ENCODE measurements at places on chromosomes 6 and 20.
A peak's percentile ranks its signal among the peaks of the same experiment; 100 is the strongest.

- no peak for DNase-seq
Measured at GRCh38 chr6:32183030-32183429, 1.0 kb downstream of the AGER start.

- no peak for DNase-seq
Measured at GRCh38 chr20:25629816-25630499, 6.1 kb upstream of the NANP start.

DNA sequence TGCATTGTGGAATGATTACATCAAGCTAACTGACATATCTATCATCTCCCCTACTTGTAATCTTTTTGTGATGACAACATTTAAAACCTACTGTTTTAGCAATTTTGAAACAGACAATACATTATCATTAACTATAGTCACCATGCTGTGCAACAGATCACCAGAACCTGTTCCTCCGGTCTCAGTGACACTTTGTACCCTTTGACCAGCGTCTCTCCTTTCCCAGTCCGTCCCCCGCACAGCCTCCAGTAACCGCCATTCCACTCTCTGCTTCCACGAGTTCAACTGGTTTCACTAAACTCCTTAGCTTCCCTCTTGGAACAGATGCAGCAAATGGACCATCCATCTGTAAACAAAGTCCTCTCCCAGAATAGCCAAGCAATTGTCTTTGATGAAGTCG, 21.8 kb downstream of the LRP11 start:
- DNase-seq: no peak

GRCh38 chr6:56346958-56347357, 99.6 kb upstream of the COL21A1 start:
- no peak for DNase-seq

DNA sequence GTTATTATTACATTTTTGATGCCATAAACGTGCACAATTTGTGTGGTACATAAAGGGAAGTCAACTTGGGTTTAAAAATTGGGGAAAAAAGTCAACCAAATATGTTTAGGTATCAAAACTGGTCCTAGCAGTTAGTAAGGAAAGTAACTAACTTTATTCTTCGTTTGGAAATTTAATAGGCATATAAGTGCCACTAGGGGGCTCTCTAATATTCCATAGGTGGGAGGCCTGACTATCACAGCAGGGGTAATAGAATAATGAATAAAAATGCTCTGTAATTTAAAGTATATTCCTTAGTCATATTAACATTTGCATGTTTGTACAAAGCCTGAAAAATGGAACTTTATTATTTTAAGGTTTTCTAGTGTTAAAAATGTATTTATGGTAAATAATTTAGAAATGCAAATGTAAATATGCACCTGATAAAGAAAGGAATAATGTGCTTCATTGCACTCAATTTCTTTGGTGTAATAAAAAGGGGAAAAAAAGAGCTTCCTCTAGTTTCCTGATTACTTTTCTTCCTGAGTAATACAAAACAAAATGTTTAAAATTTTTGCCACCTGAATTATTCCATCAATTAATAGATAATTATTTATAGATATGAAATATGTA, 125.7 kb upstream of the HDAC2 start:
- no peak for DNase-seq

- DNase-seq: no peak
Measured at GRCh38 chr6:16243055-16243454, 4.7 kb downstream of the GMPR start.

GRCh38 chr20:50108556-50109235, 4.3 kb downstream of the UBE2V1 start:
- DNase-seq: no peak

DNA sequence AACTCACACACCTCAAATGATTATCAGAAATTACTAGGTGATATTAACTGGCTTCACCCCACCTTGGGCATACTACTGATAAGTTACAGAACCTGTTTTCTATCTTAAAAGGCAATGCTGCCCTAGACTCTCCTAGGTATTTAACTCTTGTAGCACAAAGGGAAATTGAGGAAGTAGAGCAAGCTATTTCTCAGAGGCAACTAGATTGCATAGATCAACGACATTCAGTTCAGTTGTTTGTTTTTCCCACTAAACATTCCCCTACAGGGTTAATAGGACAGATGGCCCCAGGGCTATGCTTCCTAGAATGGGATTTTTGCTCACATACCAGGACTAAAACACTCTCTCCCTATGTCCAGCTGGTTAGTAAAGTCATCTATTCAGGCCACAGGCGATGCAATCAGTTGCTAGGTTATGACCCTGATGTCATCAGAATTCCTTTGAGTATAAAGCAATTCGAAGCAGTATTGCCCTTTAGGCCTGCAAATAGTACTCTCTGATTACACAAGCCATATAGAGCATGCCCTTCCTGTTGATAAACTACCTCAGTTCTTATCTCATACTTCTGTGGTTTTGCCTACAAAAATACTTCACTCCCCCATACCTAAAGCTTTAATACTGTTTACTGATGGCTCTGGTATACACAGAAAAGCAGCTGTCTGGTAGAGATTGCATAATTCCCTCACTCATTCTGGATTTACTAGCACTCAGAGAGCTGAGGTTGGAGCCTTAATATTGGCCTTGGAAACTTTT, 67.4 kb upstream of the ASCC3 start:
- DNase-seq: no peak

GRCh38 chr6:169194737-169195136, 58.9 kb downstream of the THBS2 start:
- DNase-seq: no peak

DNA sequence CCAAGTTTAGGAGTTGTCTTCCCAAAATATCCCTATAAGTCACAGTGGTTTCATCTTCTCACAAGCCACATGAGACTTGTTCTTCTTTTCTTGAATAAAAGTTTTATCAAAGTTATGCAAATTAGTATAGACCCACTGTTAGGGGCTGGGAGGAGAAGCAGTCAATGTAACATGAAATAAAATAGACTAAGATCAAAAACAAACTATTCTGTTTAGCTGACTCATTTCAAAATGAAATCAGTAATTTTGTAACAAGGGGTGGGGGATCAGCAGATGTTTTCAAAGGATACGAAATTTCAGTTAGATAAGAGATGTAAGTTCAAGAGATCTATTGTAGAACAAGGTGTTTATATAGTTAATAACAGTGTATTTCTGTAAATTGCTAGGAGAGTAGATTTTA, 339.6 kb upstream of the PRDM1 start:
- no peak for DNase-seq

GRCh38 chr20:34985461-34986310, 30.0 kb downstream of the MYH7B start:
- DNase-seq: no peak

DNA sequence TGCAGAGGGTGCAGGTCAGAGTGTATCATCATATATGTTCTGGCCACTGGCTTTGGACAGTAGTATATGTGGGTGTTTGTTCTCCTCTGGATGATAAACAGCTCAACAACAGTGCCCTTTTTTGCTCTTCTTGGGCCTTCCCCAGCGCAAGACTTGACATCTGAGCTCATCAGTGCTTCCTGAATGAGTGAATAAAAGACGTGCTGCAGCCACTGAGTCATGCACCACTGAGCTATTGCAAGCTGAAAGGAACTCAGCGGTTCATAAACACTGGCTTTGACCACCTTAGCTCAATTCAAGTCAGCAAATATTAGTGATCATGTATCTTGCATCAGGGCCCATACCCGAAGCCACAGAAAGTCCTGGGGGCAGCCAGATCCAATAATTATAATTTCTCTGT, 105.3 kb upstream of the KCNG1 start:
- DNase-seq: no peak

DNA sequence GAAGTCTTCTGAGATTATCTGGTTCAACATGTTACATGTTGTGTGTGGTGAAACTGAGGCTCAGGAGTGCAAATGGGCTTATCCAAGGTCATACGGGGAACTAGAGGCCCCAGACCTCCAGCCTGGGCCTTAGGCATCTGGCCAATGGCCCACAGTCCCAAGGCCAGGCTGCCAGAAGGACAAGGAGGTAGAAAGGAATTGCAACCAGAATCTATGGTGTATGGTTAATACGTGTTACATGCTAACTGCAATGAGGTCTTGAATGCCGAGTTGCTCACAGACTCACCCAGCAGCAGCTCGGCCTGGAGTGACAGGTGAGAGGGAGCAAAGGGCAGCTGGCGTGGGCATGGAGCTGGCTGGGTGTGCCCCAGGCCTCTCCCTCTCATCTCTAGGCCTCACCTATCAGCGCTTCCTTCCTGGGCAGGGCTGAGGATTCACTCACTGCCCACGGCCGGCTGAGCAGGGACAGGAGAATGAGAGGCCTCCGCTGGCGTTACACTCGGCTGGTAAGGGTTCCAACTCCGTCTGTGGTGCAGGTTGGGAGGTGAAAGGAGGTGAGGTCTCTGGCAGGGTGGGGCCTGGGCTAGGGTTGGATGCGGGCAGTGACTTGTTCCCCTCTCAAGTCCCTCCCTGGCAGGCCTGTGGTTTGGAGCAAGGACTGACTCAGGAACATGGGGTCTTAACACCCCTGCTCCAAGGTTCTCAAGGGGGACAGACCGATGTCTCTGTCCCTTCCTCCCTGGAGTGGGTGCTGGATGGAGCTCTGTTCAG, at the start of gene TLDC2:
Gene TLDC2, plus strand, starts transcription at position 437 of the 771 bp plus-strand sequence. Its CDS starts 37 bp downstream, at position 474.
- no peak for DNase-seq

GRCh38 chr6:119738425-119738824, 388.9 kb upstream of the MAN1A1 start:
- DNase-seq: no peak

- no peak for DNase-seq
Measured at GRCh38 chr20:8963330-8963729, 105.6 kb upstream of the PLCB4 start.

DNA sequence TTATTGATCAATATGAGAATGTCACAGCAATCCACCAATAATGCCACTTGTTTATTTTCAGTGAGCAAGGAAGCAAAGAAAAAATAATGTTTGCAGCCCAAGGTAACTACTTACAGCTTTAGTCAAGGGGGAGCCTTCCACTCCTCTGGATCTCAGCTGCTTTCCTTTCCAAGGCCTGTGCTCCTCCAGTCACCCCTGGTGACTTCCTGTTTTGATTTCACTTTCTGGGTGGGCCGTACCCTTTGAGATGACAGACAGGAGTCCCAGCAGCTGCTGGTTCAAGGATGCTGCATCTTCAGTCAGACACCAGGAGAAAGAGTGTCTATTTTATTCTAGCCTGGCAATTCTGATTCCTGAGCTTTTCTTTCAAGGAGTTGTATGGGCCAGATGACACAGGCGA, 5.6 kb upstream of the VNN2 start:
- peak; percentile 1 for DNase-seq

GRCh38 chr20:47466213-47466612, 35.5 kb upstream of the NCOA3 start:
- no peak for DNase-seq

DNA sequence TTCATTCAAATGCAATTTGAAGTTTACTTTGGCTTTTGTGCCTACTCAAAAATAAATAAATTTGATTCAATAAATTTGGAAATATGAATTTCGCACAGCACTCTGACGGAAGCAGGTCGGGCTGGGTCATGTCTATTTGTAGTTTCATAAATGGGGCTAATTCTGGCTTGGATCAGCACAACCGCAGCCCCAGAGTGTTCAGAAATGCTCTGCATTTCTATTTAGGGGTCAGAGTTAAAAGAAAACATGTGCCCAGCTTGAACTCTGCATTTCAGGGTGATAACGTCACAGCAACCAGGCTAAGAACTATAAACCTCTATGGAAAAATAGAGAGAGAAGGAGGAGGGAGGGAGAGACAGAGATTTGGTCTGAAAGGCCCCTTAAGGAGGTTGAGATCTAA, 480.9 kb upstream of the NOX3 start:
- DNase-seq: no peak

- DNase-seq: no peak
Measured at GRCh38 chr6:52310932-52311331, 26.4 kb upstream of the MCM3 start.

GRCh38 chr6:148523551-148523950, 180.9 kb downstream of the SASH1 start:
- DNase-seq: no peak

DNA sequence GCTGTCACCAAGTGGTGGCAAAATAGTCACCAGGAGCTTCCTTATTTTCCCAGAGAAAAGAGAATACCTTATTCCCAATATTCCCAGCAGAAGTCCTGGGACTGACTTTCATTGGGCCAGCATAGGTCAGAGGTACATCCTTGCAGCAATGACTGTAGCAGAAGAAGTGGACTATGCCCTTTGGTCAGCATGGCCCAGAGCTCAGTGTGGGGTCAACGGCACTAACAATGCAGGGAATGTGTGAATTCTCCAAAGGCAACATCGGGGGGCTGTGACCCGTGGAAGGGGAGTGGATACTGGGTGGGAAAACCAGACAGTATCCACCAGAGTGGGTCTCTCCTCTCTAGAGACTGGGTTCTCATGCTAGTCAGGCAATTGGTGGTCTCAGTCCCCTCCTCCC, 15.6 kb upstream of the LBP start:
- DNase-seq: no peak

- no peak for DNase-seq
Measured at GRCh38 chr6:15487262-15487661, 175.6 kb downstream of the DTNBP1 start.

- DNase-seq: no peak
Measured at GRCh38 chr6:137795501-137795900, 71.6 kb upstream of the TNFAIP3 start.

DNA sequence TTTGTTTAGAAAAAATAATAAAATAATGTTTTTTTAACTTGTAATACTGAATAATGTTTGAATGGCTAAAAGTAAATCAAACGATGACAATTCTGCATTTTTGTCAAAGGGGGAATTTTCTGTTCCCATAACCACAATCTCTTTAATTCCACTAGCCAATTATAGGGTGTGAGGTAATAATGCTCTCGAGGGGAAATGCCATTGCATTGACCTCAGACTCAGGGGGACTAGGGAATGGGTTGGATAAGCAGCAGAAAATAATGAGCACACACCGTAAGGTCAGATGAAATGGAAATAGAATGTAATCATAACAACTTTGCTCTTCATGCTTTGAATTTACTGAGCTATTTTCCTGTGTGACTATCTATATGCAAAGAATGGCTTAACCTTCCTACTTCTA, 584.7 kb downstream of the RFPL4B start:
- no peak for DNase-seq

GRCh38 chr6:91198588-91199255, 611.9 kb upstream of the MAP3K7 start:
- no peak for DNase-seq

DNA sequence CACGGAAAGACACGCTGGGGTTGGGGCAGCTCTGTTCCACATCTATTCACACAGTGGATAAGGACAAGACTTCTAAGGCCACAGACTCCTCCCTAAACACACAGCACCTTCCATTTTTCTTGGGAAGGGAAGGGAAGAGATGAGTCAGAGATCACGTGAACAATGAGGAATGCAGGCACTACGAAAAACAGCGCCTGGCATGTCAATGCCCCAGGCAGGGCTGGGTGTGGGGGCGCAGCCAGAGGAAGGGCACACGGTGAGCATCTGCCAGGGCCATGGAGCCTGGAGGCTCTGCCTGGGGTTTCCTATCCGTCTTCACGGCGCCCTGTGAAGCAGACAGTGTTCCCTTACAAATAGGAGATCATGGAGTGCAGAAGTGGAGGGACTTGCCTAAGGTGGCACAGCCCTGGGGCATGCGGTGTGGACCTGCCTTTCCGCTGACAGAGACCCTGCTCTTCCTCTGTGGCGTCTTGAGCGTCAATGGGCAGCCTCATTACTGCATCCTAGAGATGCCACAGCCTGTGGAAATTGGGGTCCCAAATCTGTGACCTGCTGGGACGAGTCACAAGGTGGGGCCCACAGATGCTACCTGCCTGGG, 15.4 kb downstream of the UNC93A start:
- DNase-seq: no peak
